Dermis microvascular lymphatic vessel endothelial cell (primary cell): ENCODE measurements at places on chromosomes 3 and 15.
A peak's percentile ranks its signal among the peaks of the same experiment; 100 is the strongest.

DNA sequence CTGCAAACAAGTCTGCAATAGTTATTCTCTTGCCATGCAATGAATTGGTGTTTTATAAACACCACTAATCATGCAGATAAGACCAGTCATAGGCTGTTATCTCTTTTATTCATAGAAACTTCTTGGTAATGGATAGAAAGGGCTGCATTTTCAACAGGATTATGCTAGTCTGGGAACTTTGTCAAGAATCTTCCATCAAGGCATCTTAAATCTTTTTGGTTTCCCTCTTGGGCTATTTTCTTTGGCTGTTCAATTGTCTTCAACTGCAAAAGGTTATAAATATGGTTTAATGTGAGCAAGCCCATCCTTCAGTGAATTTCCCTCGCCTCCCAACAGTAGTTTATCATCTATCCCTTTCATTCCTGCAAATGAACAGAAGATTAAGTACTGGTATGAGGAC lies 59.0 kb upstream of the MINAR1 start:
- DNase-seq = no peak

GRCh38 chr15:51274956-51275355 lies 63.4 kb downstream of the CYP19A1 start:
- no peak for DNase-seq

- no peak for DNase-seq
Measured at GRCh38 chr3:7607676-7608075, 746.8 kb downstream of the GRM7 start.

DNA sequence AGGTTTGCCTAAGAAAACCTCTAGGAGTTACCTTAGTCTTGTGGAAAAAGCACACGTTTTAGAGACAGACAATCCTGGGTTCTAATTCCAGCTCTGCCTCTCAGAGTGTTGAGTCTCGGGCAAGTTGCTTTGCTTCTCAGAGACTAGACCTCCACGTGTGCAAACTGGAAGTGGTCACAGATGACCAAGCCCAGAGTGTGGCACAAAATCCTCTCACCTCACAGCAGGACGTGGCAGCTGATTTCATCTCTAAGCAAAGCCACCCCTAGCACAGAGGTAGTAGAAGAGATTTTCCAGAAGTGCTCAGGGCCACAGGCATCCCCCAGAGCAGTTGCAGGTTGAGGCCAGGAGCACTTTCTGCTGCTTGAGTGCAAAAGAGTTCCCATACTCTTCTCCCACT lies 79.2 kb downstream of the CD47 start:
- no peak for DNase-seq

GRCh38 chr3:124402791-124403190 lies 327.5 kb upstream of the UMPS start:
- DNase-seq = no peak

DNA sequence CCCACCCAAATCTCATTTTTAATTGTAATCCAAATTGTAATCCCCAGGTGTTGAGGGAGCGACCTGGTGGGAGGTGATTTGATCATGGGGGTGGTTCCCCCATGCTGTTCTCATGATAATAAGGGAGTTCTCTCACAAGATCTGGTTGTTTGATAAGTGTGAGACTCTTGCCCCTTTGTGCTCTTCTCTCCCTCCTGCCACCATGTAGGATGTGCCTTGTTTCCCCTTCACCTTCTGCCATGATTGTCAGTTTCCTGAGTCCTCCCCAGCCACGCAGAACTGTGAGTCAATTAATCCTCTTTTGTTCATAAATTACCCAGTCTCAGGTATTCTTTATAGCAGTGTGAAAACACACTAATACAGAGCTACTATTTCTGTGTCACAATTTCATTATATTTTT lies 88.7 kb downstream of the NCEH1 start:
- peak; percentile 54 for DNase-seq

DNA sequence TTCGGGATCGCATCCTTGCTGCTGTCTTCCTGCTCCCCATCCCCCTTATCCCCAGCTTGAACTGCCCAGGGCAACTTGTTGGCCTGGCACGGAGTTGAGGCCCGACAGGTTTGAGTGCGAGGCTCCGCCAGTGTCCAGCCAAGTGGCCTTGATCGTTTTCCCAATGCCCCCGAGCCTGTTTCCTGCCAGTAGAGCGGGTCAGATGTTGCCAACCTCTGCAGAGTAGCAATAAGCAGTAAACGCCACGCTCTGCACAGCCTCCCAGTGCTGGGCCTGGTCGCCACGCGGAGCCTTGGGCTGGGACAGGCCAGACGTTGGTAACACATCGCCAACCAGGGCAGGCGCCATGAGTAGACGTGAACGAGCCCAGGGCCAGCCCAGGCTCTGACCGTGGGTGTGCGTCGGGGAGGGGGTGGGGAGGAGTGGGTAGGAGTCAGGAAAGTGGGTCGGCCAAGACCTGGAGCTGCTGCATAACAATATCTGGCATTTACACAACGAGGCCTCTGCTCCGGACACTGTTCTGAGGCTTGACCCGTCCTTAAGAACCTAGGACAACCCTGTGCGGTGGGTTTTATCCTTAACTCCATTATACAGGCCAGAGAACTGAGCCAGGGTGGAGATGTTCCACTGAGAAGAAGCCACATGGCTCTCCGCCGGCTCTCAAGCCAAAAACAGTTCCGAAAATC lies 444 bp upstream of the ABHD14A start:
- peak; percentile 14 for DNase-seq

- DNase-seq = peak; percentile 5
Measured at GRCh38 chr15:95451938-95452337, 878.6 kb upstream of the NR2F2 start.

- DNase-seq = no peak
Measured at GRCh38 chr15:25391971-25392721, 46.7 kb downstream of the UBE3A start.

DNA sequence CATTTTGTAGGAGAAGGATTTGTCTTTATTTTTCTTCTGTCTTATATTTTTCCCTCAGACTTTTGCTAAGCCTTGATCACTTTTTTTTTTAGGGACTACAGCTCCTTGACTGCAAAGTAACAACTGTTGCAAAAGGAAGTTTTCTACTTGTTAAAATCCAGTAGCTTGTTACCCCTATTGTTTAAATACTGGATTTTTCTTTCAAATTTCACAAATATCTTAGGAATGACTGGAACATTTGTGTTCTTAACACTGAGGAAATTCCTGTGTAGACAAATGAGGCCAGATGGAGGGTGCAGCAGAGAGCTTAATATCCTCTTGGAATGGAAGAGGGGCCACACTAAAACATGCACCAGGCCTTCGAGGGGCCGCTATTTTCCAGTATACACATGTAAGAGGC lies 3.2 kb upstream of the PGPEP1L start:
- no peak for DNase-seq

GRCh38 chr3:89586256-89586655 lies 478.8 kb downstream of the EPHA3 start:
- no peak for DNase-seq
